ENCODE measurements at places on chromosomes 3 and 15.

- no peak for DNase-seq
These were observed 1.5 kb downstream of the MSL2 start for GRCh38 chr3:136194409-136195257.

- DNase-seq, result no peak
These were observed 2.3 kb downstream of the FLNB start for GRCh38 chr3:58010562-58010961.

DNA sequence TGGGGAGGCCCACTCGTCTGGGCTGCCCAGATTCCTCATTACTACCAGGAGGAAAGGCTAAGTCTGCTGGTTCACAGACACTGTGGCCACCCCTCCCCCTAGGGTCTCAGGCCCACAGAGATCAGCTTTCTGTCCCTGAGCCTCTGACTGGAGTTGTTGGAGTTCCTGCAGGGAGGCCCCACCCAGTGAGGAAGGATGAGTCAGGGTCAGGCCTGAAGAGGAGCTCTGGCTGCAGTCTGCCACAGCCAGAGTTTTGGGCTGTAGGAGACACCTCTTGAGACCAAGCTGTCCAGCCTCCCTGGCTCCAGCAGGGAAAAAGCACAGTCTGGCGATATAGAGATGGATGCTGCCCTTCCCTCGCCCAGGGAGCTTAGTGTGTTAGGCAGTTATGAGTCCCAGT lies 720.9 kb upstream of the SEMA6D start:
- DNase-seq, result no peak

DNA sequence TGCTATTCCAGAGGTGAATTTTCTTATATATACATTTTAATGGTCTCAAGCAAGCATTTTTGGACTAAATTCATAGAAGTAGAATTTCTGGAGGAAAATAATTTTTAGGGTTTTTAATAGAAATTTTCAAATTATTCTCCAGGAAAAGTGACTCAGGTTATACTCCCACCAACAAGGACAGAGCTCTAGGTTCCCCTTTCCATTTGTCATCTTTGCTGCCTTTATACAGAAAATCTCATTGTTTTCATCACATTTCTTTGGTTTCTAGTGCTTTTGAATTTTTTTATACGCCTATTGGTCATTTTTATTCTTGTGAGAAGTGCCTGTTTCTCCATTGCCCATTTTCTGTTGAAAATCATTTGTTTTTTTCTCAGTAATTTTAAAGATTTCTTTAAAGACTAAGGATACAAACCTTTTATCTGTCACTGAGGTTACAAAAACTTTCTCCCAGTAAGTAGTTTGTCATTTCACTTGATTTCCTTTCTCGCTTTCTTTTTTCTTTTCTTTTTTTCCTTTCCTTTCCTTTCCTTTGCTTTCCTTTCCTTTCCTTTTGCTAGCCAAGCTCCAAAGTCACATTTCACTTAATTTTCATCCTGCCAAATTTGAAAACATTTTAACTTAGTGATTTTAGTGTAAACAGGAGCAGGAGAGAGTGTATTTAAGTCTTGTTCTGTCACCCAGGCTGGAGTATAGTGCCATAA lies 77.1 kb upstream of the CHRNB4 start:
- DNase-seq, result no peak

DNA sequence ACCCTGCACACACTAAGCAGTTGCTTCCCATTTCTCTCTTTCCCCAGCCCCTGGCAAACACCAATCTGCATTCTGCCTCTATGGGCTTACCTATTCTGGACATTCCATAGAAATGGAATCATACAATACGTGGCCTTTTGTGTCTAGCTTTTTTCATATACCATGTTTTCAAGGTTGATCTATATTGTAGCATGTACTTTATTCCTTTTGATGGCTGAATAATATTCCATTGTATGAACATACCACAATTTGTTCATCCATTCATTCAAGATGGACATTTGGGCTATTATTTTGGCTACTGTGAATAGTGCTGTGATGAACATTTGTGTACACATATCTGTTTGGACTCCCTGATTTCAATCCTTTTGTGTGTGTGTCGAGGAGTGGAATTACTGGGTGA lies 18.1 kb upstream of the ADAMTS9 start:
- no peak for DNase-seq

DNA sequence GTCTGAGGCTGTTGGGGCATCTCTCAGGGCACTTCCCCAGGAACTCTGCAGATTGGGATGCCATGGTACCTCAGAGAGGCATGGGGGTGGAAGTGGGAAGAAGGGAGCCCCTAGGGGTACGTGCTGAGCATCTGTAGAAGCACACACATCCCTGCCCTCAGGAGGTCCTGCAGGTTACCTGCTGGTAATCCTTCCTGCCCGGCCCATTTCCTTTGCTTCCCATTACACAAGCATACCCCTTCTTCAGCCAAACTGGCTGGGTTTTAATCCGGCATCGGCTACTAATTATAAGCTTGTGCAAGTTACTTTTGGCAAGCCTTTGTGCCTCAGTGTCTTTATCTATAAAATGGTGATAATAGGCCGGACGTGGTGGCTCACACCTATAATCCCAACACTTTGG lies 3.1 kb upstream of the SMAD6 start:
- no peak for DNase-seq

DNA sequence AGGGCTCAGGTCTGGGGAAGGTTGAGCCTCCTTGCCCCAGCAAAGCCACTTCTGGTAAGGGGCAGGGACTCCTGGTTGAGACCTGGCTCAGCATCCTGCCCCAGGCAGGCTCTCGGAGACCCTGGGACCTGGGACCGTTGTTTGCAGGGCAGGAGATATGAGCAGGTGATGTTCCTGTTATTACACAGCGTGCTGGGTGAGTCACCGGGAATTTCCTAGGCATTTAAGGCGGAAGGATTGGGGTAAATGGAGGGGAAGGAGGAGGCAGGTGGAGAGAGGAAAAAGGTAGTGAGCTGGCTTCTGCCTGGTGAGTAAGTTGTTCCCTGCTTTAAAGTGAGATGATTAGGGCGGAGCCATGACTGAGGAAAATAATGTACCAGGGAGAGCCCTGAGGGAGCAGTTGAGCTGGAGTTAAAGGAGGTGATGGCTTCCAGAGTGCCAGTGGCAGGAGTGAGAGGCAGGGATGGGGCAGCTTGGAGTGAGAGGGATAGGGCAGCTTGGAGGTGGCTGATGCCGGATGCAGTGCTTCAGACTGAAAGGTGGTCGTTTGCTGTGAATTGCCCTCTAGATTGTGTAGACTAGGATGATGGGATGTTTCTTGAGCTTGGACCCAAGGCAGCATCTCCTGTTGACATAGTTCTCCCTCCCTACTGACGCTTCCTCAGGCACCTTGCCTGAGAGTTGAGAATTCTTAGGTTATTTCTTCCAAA lies 79.4 kb downstream of the AAGAB start:
- DNase-seq, result no peak

DNA sequence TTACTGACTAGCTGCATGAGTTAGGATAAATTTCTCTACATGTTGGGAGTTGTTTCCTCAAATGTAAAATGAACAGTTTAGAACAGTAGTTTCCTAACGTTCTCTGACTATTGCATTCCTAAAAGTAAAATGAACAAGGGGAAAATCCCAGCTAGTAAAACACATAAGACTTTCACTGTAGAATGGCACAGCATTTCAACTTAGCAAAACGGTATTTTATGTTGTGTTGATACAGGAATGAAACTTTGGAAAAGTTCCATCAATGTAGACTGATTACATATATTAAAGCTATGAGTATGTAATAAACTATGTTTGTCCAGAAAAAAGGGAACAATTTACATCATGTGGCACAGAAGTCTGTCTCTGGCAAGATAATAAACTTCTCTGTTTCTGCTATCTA lies 297.4 kb upstream of the EPHA3 start:
- DNase-seq, result no peak

- DNase-seq, result no peak
These were observed 122.5 kb upstream of the SPRED1 start for GRCh38 chr15:38130205-38130567.

- DNase-seq, result no peak
These were observed 215.4 kb downstream of the SNRPN start for GRCh38 chr15:25170113-25170731.

DNA sequence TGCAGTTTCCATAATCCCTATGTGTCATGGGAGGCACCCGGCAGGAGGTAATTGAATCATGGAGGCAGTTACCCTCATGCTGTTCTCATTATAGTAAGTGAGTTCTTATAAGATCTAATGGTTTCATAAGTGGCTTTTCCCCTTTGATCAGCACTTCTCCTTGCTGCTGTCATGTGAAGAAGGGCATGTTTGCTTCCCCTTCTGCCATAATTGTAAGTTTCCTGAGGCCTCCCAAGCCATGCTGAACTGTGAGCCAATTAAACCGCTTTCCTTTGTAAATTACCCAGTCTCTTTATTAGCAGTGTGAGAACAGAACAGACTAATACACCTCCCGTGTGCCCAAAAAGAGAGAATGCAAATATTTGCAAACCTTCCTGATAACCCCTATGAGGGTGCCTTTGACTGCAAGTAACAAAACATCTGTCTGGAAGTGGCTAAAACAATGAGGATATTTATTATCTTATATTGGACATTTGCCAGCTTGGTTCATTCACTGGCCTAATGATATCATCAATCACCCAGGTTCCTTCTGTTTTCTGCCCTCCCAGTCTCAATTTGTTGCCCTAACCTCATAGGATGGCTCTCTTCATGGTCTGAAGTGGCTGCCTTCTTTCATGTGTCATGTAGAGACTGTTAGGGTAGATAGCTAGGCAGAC lies 68.7 kb downstream of the BHLHE40 start:
- DNase-seq, result no peak

GRCh38 chr3:73623346-73623745 lies 1.4 kb downstream of the PDZRN3 start:
- no peak for DNase-seq
